ENCODE measurements at places on chromosomes 13 and 19.

- no peak for DNase-seq
These were observed 7.1 kb downstream of the HNRNPM start for GRCh38 chr19:8451885-8452284.

DNA sequence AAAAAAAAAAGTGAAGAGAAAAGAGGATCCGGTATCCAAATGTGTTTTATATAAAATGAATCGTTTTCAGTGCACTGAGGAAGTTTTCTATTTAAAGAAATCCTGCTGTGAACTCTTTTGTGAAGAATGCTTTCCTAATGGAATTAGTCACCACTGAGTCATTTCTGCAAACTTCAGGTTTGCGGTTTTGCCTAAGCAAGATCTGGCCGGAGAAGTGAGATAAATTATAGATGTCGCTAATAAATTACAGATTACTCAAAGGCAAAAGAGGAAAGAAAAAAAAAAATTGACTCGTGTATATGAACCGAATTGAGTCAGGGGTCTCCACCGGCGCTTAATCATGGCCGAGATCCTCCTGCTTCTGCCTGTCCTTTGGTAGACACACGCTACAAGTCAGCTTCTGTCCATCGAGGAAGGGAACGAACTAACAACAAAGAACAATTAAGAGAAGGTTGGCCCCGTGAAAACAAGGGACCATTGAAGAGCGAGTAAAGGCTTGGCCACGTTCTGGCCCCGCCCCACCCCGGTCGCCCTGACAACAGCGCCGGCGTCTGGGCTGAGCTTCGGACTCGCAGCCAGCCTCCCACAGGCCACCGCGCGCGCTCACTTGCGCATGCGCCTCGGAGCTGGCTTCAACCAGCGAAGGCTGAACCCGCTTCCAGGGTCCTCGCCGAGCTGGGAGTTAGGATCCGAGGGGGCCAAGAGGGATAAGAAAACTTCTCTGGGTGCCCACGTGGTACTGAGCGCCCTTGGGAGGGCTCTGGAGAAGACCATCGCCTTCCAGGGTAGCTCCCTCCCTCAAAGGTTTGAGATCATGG, 33.0 kb upstream of the MRI1 start:
- DNase-seq, result peak; percentile 90

- no peak for DNase-seq
These were observed 206.5 kb downstream of the TEX29 start for GRCh38 chr13:111526922-111527321.

GRCh38 chr13:20272104-20272503, 40.0 kb upstream of the GJB6 start:
- DNase-seq, result no peak

GRCh38 chr19:54209058-54209810, 8.6 kb downstream of the RPS9 start:
- no peak for DNase-seq

GRCh38 chr19:53010494-53010893, 3.2 kb upstream of the ERVV-1 start:
- DNase-seq, result no peak

DNA sequence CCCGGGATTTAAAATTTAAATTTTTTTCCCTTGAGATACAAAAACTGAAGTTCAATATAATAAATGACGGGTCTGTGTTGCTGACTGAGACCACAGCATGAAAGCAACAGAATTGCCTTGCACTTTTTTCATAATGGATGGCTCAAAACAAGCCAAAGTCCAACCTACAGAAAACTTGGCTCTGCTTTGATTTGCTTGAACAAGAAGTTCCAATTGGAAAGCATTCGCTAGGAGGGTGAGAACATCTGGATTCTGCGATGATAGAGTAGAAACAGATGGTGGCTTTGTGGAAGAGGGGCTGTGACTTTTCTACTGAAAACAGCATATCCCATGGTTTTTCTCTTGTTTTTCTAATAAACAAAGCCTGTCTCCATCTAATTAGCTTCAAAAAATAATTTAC, 46.4 kb downstream of the THSD1 start:
- peak; percentile 63 for DNase-seq

DNA sequence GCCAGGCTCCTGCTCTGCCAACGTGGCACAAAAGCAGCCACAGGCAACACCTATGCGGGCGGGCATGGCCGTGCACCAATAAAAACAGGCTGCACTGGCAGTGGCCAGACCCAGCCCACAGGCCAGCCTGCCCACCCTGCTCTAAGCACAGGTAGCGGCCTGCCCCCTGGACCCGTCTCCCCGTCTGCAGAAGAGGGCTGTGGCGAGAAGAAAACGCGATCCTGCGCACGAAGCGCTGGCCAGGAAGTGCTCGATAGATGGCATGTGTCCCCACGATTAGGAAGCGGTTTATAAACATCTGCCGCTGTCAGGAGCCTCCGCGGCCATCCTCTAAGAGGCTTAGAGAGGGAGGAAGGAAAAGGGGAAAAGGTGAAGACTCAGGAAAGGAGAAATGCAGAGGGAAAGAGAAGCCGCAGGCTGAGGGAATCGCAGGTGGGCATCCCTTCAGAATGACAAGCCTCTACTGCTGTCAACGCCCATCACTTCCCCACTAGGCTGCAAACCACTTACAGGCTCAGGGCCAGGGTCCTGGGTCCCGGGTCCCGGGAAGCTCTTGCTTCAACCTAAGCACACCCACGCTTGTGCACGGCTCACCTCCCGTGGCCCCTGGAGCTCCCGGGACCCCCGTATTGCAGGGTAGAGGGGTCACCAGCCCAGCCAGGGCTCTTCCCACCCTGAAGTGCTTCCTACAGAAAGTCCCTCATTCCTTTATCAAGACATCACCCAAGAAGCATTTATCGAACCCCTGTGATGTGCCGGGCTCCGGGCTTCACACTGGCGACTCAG, 10.5 kb downstream of the MLLT1 start:
- no peak for DNase-seq

DNA sequence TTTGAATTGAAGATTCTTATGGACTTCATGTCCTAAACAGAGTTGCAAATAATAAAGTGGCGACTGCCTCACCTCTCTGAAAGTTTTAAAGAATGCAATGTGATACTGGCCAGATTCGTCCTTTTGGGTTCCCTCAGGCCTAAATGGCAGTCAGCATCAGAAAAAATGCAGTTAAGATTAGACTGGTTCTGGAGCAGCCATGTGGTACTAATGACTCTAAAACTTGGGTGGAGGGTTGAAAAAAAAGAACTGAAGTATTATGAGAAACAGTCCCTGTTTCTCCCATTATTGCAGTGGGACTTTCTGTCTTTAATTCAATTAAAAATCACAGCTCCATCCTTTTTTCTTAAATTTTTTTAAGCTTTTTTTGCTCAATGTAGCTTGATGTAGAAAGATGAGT, 37.3 kb downstream of the WDFY2 start:
- DNase-seq, result no peak

GRCh38 chr13:23510979-23511735, 59.1 kb upstream of the TNFRSF19 start:
- DNase-seq, result no peak

GRCh38 chr13:110036060-110036459, 249.7 kb upstream of the IRS2 start:
- DNase-seq, result no peak

GRCh38 chr13:72652681-72653080, 74.7 kb downstream of the MZT1 start:
- no peak for DNase-seq

DNA sequence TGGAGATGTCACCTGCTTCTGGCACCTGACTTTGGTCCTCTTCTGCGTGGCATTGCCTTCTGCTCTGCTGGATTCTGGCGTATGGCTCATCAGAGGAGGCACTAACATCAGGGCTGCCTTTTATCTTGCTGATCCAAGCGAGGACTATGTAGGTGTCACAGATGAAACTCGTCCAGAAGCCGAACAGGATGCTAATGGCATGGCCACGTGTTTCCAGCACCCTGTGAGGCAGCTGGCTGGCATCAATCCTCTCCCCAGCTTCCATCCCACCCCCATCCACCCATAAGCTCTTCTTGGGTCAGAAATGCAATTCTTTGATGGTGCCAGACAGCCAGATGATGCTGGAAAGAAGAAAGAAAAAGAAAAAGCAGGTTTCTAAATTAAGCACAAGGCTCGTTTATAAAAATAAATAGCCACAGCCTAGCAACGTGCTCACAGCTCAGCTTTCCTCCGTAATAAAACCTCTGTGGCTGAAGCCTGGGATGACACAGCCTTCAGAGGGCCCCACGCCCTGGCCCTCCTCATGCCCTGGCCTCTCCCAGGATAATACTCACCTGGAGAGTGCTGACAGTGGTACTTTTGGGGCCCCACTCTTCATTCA, 212.9 kb upstream of the SERP2 start:
- DNase-seq, result no peak

DNA sequence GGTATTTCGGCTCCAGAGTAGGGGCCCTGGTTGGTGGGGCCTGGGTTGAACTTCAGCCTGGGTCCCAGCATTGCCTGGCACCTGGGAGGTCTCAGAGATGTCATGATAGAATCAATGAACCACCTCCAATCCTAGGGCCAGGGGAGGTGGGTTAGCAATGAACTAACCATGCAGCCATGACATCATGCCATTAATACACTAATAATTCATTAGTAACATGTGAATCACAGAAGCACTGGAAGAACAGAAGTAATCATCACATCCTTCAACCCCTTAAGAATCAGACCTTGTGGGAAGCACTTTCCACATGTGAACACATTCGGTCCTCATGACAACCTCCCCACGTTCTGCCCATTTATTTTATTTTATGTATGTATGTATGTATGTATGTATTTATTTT, 6.9 kb downstream of the NOSIP start:
- no peak for DNase-seq

GRCh38 chr13:98517576-98518310, 59.2 kb downstream of the STK24 start:
- no peak for DNase-seq

- DNase-seq, result no peak
These were observed 129.9 kb downstream of the RNF17 start for GRCh38 chr13:24893863-24894262.

DNA sequence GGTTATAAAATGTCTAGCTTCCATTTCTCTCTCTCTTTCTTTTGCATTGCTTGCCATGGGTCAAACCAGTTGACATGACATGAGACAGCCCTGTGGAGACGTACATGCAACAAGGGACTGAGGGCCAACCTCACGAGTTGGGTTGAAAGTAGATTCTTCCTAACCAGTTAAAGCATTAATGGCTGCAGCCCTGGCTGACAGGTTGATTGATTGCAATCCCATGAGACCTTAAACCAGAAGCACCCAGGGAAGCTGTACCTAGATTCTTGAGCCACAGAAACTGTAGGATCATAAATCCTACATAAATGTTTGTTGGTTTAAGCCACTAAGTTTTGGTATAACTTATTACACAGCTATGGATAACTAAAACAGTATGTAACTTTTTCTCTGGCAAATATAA, 373.8 kb downstream of the DACH1 start:
- DNase-seq, result no peak

DNA sequence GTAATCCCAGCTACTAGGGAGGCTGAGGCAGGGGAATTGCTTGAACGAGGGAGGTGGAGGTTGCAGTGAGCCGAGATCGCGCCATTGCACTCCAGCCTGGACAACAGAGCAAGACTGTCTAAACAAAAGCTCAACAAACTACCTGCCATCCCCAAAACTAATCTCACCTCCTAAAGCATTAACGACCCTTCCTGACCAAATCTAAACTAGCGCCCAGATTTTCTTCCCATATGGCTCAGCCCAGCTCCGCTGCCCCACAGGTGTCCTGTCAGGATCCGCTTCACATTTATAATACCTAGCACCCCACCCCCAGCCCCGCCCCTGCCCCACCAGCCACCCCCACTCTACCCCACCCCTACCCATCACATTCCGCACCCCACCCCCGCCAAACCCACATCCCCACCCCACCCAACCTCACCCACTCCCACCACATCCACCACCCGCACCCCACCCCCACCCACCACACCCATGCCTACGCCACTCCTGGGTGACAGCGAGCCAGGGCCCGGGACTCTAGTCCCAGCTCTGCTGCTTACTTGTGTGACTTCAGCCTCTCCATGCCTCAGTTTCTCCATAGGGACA, 599 bp downstream of the C19orf12 start:
- no peak for DNase-seq

DNA sequence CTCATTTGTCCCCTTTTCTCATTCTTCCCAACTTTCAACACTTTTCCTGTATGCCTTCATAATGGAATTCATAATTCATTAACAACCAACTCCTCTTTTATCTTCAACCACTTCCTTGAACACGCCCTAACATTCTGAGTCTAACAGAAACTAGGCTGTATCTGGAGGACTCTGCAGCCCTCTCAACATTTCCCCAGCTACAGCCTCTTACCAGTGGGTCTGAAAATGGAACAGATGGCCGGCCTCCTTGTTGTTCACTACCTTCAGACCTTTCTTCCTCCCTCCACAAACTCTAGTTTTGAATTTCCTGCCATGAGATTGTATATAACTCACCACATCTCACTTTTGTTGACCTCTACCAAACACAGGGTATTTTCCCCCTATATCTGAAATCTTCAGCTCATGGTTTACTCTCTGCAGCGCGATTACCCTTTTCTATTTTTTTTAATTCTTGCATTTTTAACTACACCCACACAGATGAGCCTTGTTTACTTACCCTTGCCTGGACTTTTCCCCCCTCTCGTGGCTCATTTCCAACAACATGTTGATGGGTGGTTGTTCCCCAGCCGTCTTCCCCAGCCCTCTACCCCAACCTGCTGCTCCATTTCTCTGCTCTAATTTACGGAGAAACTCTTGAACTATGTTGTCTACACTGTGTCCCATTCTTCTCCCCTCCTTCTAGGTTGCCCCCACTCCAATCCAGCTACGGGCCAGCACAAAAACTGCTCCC, 846 bp downstream of the ZNF790 start:
- DNase-seq, result no peak

- peak; percentile 93 for DNase-seq
These were observed 32.7 kb upstream of the DCLK1 start for GRCh38 chr13:36163809-36164308.

- no peak for DNase-seq
These were observed 67.0 kb upstream of the SIAH3 start for GRCh38 chr13:45918597-45918996.

GRCh38 chr19:35551091-35551810, 5.8 kb downstream of the TMEM147 start:
- DNase-seq, result no peak

GRCh38 chr13:24112791-24113190, 47.7 kb upstream of the SPATA13 start:
- no peak for DNase-seq

DNA sequence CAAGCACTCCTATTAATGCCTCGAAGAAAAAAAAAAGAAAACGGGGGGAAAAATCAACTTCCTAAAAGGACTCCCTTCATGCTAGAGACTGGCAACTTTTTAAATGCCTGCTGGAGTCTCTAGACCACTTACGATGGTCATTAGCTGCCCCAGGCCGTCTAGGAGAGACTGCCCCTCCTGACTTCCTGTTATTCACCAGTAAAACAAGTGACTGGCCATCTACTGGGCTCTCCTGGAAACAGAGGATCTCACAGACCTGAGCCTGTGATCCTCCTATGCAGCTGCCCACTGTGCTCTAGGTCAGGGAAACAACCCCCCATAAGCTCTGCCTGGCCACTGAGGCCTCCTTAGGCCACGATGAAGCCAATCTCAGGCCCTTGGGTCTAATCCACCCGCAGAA, 7.4 kb downstream of the ZNF266 start:
- no peak for DNase-seq
